ENCODE measurements at places on chromosomes 2 and 18.

- DNase-seq, result no peak
These were observed 8.1 kb upstream of the IL1A start for GRCh38 chr2:112792419-112792818.

GRCh38 chr18:7637269-7637668, 70.2 kb downstream of the PTPRM start:
- DNase-seq, result no peak

GRCh38 chr18:9753846-9754245, 45.7 kb downstream of the RAB31 start:
- no peak for DNase-seq

DNA sequence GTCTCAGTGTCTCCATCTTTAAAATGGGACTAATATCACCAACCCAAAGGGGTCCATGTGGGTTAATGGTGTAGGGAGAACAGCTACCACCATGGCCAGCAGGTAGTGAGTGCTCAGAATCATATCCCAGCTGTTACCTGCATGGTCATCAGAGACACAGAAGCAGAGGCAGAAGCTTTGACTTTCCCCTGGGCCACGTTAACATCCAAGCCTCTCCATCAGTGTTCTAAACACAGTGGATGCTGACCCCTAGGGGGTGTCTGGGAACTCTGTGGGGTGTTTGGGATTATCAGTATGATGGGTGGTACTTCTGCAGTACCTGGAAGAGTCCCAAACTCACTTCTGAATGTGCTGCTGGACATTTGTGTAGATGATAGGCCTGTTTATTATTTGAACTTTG, 93.6 kb downstream of the GYPC start:
- DNase-seq, result no peak

DNA sequence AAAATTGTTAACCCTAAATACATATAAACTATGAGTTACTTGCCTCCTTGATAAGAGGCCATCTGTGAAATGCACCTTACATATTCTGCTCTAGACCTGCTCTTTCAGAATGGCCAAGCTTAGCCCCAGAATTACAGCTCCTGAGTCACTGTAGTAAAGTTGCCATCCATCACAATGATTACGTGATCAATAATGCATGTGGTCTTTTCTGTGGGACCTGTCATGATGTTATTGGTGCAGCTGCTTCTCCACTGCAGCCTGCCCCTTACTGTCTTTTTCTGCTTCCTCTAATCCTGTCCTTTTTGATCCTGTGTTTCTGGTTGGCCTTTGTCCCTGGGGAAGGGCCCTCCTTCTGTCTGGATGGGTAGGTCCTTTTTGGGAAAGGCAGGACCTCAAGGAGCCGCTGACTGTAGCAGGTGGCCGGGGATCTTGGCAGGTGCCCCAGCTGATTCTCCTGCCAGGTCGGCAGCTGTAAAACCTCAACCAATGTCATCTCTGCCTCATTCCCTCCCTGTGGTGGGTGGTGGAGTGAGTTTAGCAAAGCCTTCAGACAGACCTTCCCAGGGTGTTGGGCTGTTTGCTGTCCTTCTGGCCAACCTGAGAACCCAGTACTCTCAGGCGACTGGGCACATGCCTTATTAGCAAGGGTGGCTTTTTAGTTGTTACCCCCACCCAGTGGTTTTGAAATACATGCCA, 126.2 kb upstream of the EML6 start:
- no peak for DNase-seq

DNA sequence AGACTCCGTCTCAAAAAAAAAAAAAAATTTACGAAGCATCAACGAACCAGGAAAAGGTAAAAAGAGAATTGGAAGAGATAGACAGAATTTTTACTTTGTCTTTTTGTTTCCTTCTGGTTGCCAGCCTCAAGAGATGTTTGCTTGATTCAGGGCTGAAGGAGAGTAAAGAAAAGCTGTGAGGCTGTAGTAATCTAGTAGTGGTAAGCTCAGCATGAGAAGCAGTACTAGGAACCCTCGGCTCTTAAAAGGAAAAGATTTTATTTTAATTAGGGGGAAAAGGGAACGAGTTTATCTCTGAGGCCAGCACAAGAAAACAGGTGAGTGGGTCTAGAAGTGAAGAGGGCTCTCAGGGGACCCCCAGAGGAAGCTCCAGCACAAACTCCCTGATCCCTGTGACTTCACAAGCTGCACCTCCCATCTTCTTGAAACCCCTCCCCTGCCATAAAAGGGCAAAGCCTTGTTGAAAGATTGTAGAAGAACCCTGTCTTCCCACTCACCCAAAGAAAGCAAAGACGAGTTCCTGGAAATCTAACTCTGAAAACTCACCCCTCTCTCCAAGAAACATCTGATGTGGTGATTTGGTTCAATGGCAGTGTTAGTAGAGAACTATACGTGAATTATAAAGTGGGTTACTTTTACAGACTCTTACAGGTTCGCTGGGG, 8.6 kb downstream of the RBMS1 start:
- DNase-seq, result no peak

GRCh38 chr2:173034143-173034542, 41.5 kb upstream of the MAP3K20 start:
- no peak for DNase-seq

All from activated T-helper 2 cell treated with anti-CD3 and anti-CD28 coated beads, Interferon-gamma antibody, Interleukin-2, Interleukin-4, amounts not matched to agents 10 μg/mL and 5 μg/mL and 100 μg/mL, durations not matched to agents 14 hours and 24 hours and 36 hours (primary cell).